COR-L47 (cell line): ENCODE measurements at places on chromosomes 2 and 18.

- DNase-seq: no peak
Observed at GRCh38 chr2:114553027-114553426, 110.6 kb downstream of the DPP10 start.

GRCh38 chr2:26978061-26978596, 7.7 kb downstream of the MAPRE3 start:
- peak; percentile 55 for DNase-seq

DNA sequence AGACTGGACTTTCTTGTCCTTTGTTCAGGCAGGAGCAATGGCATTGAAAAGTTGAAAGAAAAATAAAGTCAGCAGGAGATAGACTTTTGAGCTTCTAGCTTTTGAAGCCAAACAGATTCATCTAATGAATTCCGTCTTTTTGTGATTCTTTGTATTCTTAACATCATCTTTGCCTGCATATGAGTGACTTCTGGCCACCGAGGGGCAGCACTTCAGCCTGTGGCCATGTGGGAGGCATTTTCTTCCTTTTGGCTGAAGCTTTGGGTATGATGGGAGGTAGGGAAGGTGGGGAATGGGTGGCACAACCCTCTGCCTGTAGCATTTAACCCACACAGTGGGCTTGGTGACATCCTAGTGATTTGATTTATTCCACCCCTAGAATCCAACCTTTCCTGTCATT, 220.6 kb downstream of the SETBP1 start:
- no peak for DNase-seq

GRCh38 chr2:115083225-115083624, 640.8 kb downstream of the DPP10 start:
- peak; percentile 3 for DNase-seq

DNA sequence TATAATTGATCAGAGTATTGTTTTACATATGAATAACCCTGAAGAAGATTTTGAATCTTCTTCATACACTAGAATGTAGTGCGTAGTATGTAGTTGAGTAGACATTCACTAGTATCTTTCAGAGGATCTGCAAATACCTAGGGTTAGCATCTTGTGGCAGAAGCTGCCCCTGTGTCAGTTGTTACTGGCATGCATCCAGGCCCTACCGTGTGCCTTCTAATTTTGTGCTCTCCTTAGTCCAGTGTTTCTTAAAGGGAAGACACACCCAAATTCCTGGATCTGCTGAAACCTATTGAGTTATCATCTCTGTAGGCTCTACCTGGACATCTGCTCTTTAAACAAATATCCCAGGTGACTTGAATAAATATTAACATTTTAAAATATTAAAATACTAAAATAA, 99.7 kb upstream of the SERTAD2 start:
- DNase-seq: no peak

GRCh38 chr18:25456334-25457010, 104.5 kb upstream of the ZNF521 start:
- DNase-seq: no peak

DNA sequence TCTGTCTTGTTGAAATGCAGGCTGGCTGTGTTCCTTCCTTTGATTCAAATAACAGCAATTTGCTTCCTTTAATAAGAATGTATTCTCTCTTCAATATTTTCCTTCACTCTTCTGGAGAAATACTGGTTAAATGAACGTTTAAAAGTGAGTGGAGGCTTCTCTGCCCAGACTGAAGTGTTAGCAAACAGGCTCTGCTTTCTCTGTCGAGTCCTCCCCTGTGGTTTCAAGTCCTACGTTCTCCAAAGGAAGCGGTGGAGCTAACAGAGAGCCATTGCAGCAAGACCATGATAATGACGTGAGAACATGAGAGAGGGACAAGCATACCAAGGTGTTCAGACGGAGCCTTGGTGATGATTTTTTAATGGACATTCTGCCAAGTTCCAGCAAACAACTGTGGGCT, 26.2 kb upstream of the PID1 start:
- DNase-seq: no peak

GRCh38 chr18:75896865-75897264, 469.4 kb upstream of the SMIM21 start:
- peak; percentile 88 for DNase-seq

DNA sequence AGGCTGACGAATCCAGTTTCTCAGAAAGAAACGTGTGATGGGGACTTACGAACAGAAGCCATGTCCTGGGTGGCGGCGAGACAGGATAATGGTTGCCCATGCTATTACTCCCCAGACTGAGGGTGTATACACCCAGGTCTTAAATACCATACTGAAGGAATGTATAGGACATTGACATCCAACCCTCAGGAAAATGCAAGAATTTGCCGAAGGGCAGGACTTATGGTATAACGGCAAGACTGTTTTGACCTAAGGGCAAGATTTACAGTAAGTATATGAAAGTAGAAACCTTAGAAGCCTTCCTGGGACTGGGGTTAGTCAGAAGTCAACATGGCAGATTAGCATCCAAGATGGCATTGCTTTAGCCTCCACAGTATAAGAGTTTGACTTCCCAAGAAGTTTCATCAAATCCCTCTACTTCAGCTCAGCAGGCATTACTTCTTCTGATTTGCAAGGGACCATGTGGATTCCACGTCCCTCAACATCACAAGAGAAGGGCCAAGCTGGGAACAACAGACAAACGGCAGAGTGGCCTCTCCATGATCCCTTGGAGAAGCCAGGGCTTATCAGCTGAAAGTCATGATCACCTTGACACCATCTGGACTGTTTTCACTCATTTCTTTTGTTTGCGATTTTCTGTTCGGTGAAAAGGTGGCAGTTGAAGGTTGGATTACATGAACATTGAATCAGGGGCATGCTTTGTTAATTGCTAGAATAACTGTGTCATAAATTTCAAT, 21.1 kb downstream of the ST3GAL5 start:
- DNase-seq: no peak

- no peak for DNase-seq
Observed at GRCh38 chr2:55415300-55415699, 4.4 kb downstream of the CCDC88A start.

GRCh38 chr18:58590254-58590653, 38.6 kb downstream of the ALPK2 start:
- no peak for DNase-seq

DNA sequence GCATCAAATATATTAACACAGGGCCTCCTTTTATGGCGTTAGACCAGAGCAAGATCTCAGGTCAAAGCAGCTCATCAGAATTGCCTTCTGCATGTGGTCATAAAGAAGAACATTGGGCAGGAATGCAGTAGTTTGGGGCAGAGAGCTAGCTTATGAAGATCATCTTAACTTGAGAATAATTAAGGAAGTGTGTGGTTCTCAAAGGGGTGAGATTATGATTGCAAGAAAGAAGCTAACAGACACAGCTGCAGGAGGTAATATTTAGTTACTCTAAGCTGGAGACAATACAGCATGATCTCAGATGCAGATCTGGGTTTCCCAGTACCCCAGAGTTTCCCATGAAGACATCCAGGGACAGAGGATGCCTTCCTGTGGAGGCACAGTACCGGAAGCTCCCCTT, 91.6 kb downstream of the TTC27 start:
- no peak for DNase-seq

DNA sequence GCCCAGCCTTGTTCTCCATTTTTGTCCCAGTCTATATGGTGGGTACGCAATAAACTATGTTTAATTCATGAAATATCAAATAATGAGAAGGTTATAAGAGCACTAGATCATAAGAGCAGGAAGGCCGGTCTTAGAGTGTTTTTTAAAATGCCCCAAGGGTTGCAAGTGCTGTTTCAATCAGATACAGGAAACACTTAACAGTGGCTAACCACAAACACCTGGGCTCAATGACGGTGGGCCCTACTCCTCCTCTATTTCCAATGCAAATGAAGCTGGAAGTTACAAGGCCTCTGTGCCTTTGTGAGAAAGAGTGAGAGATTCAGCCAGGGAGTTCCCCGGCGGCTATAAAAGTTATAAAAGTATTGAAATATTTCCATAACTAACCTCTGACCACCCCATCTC, 18.9 kb upstream of the WDR33 start:
- no peak for DNase-seq

- no peak for DNase-seq
Observed at GRCh38 chr18:71902482-71902881, 641.7 kb downstream of the CBLN2 start.

DNA sequence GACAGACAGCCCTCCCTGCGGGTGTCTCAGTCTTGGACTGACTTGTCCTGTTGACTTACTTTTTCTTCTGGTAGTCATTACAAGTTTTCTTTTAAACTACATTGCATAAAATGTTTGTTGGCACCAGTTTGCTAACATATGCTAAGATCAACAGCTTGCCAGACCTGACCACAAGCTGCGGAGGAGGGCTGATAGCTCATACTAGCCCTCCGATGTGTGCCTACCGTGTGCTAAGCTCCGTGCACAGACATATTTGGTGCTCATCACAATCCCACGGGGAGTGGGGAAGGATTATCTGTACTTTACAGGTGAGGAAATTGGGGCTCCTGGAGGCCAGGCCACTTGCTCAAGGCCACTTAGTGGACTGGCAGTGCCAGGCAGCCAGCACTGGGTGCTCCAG, 72.8 kb upstream of the YPEL5 start:
- DNase-seq: no peak

DNA sequence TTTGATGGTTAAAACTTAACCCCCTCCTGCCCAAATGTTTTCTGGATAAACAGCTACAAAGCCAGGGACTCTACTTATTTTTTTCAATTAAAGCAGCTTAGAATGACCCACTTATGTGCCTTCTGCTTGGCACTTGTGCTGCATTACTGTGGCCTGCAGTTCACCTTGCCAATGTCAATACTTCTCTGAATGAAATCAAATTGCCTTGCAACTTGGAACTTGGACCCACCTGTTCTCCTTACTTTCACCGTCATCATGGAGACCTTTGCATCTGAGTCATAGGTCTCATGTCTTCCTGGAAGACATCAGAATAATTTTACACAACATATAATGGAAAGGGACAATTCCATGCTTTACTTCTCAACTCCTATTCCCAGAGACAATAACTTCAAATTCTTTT, 92.1 kb upstream of the FHL2 start:
- DNase-seq: no peak

DNA sequence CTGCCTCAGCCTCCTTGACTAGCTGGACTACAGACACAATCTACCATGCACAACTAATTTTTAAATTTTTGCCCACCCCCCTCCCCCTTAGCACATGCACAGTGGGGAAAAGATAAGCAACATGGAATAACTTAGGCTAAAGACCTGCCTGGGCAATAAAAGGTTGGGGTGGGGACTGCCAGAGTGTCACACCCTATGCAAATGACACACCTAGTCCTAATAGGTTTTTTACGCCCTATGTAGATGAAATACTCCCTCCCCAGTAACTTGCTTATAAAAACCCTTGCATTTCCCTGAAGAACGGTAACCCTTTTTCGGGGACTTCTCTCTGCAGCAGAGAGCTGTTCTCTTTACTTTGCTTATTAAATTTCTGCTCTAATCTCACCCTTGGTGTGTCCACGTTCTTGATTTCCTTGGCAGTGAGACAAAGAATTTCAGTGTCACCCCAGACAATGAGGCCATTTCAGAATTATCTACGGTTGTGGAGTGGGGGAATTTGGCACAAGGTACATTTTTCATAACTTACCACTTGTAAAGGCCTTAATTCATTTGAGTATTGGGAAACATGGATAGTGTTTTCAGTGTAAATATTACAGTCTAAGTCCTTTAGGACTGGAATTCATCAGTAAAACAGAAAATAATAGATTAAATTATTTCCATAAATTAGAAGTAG, 109.2 kb downstream of the NOL4 start:
- peak; percentile 13 for DNase-seq

- DNase-seq: peak; percentile 90
Observed at GRCh38 chr2:220569112-220569897, 941.9 kb downstream of the SLC4A3 start.

- DNase-seq: no peak
Observed at GRCh38 chr2:33225350-33225749, 251.1 kb upstream of the RASGRP3 start.

DNA sequence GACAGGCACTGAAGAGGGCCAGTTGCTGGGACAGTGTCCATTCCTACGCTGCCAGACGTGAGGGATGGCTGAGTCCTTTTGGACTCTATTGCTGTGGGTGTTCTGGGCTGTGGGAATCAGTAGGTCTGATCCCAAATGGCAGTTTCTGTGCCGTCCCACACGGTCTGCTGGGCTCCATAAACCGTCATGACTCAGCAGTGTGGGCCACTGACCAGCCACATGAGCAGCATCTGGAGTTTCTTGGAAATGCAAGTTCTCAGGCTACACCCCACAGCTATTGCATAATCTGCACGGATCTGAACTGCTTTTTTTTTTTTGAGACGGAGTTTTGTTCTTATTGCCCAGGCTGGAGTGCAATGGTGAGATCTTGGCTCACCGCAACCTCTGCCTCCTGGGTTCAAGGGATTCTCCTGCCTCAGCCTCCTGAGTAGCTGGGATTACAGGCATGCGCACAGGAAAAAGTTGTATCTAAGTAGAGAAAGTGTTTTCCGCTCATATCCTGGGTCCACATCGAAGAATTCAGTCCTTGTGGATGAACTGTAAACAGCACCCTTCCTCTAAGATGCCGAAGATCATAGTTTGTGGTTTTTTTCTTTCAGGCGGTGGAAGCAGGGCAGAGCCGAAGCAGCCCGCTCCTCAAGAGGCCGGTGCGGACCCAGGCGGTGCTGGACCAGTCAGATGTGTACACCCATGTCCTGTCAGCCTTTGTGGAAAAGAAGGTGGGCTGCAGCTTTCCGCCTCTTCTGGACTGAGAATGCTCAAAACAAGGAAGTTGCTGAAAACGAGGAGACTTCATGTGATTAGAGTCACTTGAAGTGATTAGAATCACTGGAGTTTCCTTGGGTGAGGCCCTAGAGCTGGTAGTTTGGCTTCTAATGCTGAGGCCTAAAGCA, 25.5 kb downstream of the RMC1 start:
- no peak for DNase-seq

DNA sequence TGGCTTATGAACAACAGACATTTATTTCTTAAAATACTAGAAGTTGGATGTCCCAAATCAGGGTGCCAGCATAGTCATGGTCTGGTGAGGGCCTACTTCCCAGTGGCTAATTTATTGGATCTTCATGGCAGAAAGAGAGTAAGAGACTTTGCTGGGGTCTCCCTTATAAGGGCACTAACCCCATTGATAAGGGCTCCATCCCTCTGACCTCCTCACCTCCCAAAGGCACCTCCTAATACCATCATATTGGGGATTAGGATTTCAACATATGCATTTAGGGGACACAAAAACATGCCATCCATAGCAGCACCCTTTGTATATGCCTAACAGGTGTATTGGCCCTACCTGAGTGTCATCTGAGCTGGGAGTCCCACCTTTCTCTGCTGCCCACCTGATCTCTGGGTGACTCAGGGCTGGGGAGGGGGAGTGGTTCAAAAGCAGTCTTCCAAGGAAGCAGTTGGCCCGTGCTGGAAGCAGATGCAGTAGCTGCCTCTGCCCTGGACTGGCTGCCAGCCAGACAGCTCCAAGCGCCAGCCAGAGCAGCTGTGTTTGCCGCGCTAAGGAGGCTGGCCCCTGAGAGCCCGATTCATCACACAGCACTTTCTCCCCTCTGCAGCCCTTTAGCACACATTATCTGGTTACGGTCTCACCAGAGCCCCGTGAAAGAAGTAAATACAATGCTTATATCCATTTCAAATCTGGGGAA, 84.6 kb downstream of the SMAD7 start:
- peak; percentile 98 for DNase-seq
